NCI-H460 (cell line): ENCODE measurements at places on chromosomes 3 and 15. TPM values are rescaled to one million over a fixed set of nuclear protein-coding genes. Genes with fewer than 3 reads are reported as not detected.

- DNase-seq = no peak
Observed at GRCh38 chr3:89859757-89860156, 752.3 kb downstream of the EPHA3 start.

ADPRH gene
- total RNA-seq = 0.06 and 0.30 TPM in 2 replicates

FAM43A gene
- total RNA-seq = 0.42 and 0.72 TPM in 2 replicates

- DNase-seq = no peak
Observed at GRCh38 chr3:87287011-87287410, 10.6 kb upstream of the POU1F1 start.

- no peak for DNase-seq
Observed at GRCh38 chr3:157573281-157573680, 70.1 kb upstream of the VEPH1 start.

LARP6 gene
- total RNA-seq = 66.0 and 78.3 TPM in 2 replicates

DNA sequence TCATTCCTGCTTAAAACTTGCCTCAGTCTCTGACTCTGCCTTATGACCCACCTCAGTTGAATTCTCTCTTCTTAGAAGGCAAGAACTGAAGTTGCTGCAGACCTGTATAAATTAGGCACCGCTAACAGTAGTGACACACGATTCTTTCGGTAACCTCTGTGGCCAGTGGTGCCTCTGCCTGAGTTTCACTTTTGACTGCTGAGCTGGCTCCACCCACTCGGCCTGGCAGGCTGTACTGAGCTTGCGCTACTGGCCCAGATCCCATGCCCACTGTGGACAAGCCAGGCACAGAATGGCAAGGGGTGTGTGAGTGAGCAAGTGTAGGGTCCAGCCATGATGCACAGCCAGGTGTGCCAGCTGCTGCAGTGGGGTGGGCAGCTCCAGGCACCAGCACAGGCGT lies 19.1 kb upstream of the EIF1B start:
- no peak for DNase-seq

GRCh38 chr3:124221422-124221821 lies 229.5 kb upstream of the ROPN1 start:
- no peak for DNase-seq

DNA sequence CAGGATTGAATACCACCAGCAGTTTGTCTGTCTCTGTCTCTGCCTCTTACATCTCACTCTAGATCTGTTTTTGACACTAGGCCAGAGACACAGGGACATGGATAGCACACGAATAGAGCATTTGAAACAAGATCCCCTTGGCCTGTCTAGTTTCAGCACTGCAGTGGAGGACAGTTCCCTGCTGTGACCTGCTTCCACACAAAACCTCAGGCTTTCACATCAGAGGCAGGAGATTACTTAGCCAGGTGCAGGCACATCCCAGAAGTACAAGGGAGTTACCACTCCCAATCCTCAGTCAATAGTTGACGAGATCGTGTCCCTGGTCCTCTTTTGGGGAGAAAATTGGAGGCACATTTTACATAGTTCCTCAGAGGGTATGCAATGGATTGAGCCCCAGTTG lies 34.0 kb upstream of the CCK start:
- peak; percentile 26 for DNase-seq
